ENCODE measurements at places on chromosomes 7 and 10.

DNA sequence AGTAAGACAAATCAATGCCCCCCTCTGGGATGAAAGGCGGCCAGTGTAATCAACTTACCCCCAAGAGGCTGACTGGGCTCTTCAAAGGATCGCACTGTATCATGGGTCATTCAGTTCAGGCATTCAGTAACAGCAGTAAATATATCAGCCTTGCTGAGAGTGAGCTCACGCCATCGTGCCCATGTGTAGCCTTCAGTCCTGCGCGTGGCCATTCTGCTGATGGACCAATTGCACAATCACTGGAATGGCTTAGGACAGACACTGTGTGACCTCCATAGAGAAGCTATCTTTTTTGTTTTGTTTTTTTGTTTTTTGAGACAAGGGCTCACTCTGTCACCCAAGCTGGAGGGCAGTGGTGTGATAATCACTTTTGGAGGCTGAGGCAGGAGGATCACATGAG is 9.1 kb upstream of the PRKRIP1 start:
- DNase-seq: no peak

DNA sequence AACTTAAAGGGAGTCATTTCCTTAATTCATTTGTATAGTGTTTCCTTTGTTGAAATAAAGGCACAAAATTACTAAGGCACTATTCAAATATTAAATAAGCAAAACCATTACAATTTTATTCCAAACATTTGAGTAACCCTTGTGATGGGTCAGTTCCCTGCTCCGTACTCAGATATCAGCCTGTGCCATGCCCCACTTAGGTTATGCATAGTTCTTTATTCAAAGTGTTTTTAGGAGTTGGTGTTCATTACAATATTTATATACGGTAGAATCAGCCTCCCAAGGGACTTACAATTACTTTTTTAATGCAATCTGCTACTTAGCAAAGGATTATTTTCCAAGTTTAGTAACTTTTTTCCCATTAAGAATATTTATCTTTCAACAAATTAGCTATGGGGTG is 119.3 kb upstream of the SEMA3D start:
- DNase-seq: no peak

- no peak for DNase-seq
Observed at GRCh38 chr10:103736763-103737162, 118.6 kb downstream of the SH3PXD2A start.

DNA sequence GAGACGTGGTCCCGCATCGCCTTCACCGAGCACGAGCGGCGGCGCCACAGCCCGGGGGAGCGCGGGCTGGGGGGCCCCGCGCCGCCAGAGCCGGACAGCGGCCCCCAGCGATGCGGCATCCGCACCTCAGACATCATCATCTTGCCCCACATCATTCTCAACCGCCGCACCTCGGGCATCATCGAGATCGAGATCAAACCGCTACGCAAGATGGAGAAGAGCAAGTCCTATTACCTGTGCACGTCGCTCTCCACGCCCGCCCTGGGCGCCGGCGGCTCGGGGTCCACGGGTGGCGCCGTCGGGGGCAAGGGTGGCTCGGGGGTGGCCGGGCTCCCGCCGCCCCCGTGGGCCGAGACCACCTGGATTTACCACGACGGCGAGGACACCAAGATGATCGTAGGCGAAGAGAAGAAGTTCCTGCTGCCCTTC is 737 bp downstream of the CNNM2 start:
- DNase-seq: no peak

DNA sequence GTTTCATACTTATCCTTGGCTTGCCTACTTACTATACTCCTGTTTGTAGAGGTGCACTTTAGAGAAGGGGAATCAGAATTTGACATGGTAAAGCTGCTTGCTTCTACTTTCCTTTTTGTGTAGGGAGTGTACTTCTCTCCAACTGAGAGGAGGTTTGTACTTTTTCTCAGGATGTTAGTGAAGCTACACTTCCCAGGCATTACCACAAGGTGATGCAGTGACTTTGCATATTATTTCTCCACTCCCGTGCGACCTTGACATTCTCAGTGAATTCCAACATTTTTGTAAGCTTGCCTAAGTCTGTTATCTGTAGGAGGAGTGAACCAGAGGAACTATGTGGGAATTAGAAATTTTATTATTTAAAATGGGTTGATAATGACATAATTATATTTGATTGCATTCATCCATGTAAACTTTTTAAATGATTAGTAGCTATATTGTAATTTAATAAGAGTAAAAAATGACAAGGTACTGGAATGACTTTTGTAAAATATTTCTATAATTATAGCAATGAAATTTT is 5.2 kb downstream of the TAX1BP1 start:
- peak; percentile 14 for DNase-seq

DNA sequence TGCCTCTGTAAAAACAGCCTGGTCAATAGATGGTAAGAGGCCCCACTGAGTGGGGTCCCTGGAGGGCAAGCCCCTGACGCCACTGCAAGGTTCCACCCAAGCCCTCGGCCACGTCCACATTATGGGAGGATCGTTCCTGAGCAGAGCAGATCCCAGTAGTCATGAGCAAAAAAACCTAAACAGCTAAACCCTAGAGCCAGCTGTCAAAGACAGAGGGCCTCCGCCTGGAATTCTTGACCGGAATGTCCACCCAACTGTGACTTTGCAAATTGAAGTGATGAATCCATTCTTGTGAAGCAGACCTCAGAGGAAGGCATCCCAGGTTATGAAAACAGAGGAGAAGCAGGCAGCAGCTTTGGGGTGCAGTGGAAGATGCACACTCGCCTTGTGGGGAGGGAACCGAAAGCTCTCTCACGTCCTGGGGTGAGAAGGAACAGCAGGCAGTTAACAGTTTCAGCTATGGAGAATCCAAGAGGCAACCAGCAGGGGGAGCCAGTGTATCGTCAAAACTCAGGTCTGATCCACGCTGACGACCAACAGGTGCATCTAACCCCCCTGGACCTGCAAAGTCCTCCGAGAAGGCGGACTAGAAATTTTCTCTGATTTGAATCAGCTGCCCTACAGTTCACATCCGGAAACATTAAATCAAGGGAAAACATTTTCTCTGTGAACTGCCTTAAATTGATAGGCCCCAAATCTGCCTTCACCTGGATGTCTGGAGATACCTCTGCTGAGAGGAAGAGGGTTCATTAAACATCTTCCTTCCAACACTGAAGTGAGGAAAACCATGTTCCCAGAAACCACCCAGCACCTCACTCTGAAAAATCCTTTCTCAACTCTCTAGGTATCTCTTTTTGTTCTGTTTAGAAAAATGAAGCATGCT is 139.1 kb upstream of the PFKP start:
- peak; percentile 77 for DNase-seq

DNA sequence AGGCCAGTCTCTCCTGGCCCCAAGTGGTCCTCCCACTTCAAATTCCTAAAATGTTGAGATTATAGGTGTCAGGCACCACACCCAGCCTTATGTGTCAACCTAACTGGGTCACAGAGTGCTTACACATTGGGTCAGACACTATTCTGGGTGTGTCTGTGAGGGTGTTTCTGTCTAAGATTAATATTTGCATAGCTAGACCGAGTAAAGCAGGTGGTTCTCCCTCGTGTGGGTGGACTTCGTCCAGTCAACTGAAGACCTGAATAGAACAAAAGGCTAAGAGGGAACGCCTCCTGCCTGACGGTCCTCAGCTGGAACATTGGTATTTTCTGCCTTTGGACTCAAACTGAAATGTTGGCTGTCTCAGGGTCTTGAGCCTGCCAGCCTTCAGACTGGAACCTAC is 11.5 kb downstream of the PPIF start:
- no peak for DNase-seq

- DNase-seq: no peak
Observed at GRCh38 chr10:1683649-1684048, 53.7 kb downstream of the ADARB2 start.

All from neural crest cell (in vitro differentiated cells).